ENCODE measurements at places on chromosomes 11 and 22. TPM values are rescaled to one million over a fixed set of nuclear protein-coding genes. Genes with fewer than 3 reads are reported as not detected.

- peak; percentile 62 for DNase-seq
- H3K4me1 ChIP-seq, result no peaks in the 10 kb centered on the region
- no peak overlapping the region for H3K27ac ChIP-seq
- no peaks in the 10 kb centered on the region for H3K27me3 ChIP-seq
- H3K36me3 ChIP-seq, result no peaks in the 10 kb centered on the region
Measured at GRCh38 chr11:61041755-61042518, 60.4 kb upstream of the CD5 start.

- no peaks in the 10 kb centered on the region for H3K36me3 ChIP-seq
- no peak for DNase-seq
- H3K27me3 ChIP-seq, result peaks cover 6% of the 10 kb centered on the region
- no peak overlapping the region for H3K27ac ChIP-seq
Measured at GRCh38 chr11:20126724-20127123, 33.6 kb downstream of the DBX1 start.

GRCh38 chr11:117986981-117987574 is 884 bp downstream of the IL10RA start:
- H3K4me3 ChIP-seq, result peak overlapping the region; percentile 55
- H3K36me3 ChIP-seq, result no peaks in the 10 kb centered on the region
- H3K4me1 ChIP-seq, result no peaks in the 10 kb centered on the region
- H3K27ac ChIP-seq, result no peak overlapping the region
- DNase-seq, result no peak

- H3K27me3 ChIP-seq, result no peaks in the 10 kb centered on the region
- peak overlapping the region; percentile 92 for H3K4me3 ChIP-seq
- peak; percentile 77 for DNase-seq
- no peaks in the 10 kb centered on the region for H3K4me1 ChIP-seq
- no peak overlapping the region for H3K27ac ChIP-seq
- H3K36me3 ChIP-seq, result peaks cover 27% of the 10 kb centered on the region
Measured at GRCh38 chr11:64809781-64810241, 540 bp downstream of the MEN1 start.

GRCh38 chr11:20277014-20277413 is 86.5 kb upstream of the HTATIP2 start:
- H3K27ac ChIP-seq, result no peak overlapping the region
- no peak overlapping the region for H3K4me3 ChIP-seq
- no peaks in the 10 kb centered on the region for H3K4me1 ChIP-seq
- H3K27me3 ChIP-seq, result no peaks in the 10 kb centered on the region
- DNase-seq, result no peak
- no peaks in the 10 kb centered on the region for H3K36me3 ChIP-seq

The WNT11 gene
- not detected for total RNA-seq

The TRIOBP gene
- total RNA-seq, result 52.7 TPM

The CNGA4 gene
- total RNA-seq, result 0.20 TPM

The EML3 gene
- 40.6 TPM for total RNA-seq

The ST14 gene
- 22.9 TPM for total RNA-seq
